ENCODE measurements at places on chromosomes 1 and 21. TPM values are rescaled to one million over a fixed set of nuclear protein-coding genes. Genes with fewer than 3 reads are reported as not detected.

NBPF20 gene
- 3.3 TPM for total RNA-seq

HSPA6 gene
- 1.6 TPM for total RNA-seq

BRDT gene
- not detected for total RNA-seq

VSIG8 gene
- total RNA-seq = not detected

SPRR2A gene
- not detected for total RNA-seq

FNDC10 gene
- total RNA-seq = 8.4 TPM

GCSAML gene
- total RNA-seq = not detected

S100A14 gene
- 0.67 TPM for total RNA-seq

OPTC gene
- total RNA-seq = not detected

TSSK3 gene
- not detected for total RNA-seq

PRAMEF5 gene
- not detected for total RNA-seq

FAM43B gene
- total RNA-seq = 4.4 TPM

CNR2 gene
- total RNA-seq = 0.02 TPM

TENT5C gene
- total RNA-seq = 0.07 TPM

VHLL gene
- not detected for total RNA-seq

F5 gene
- total RNA-seq = 0.07 TPM

CFAP107 gene
- total RNA-seq = not detected

NUP133 gene
- total RNA-seq = 15.9 TPM

GJA4 gene
- total RNA-seq = not detected

RGS18 gene
- not detected for total RNA-seq

TGFB2 gene
- 14.0 TPM for total RNA-seq

NCMAP gene
- total RNA-seq = 0.06 TPM

PRR9 gene
- not detected for total RNA-seq

All from A549 treated with GW870086 at 1 μM for 4 hours (cell line).